ENCODE measurements at places on chromosomes 16 and 17. TPM values are rescaled to one million over a fixed set of nuclear protein-coding genes. Genes with fewer than 3 reads are reported as not detected.

- peak; percentile 55 for DNase-seq
- no peak overlapping the region for H3K4me3 ChIP-seq
- H3K36me3 ChIP-seq, result peaks cover 9% of the 10 kb centered on the region
- H3K27ac ChIP-seq, result no peak overlapping the region
These were observed 7.9 kb downstream of the ENGASE start for GRCh38 chr17:79082311-79083190.

DNA sequence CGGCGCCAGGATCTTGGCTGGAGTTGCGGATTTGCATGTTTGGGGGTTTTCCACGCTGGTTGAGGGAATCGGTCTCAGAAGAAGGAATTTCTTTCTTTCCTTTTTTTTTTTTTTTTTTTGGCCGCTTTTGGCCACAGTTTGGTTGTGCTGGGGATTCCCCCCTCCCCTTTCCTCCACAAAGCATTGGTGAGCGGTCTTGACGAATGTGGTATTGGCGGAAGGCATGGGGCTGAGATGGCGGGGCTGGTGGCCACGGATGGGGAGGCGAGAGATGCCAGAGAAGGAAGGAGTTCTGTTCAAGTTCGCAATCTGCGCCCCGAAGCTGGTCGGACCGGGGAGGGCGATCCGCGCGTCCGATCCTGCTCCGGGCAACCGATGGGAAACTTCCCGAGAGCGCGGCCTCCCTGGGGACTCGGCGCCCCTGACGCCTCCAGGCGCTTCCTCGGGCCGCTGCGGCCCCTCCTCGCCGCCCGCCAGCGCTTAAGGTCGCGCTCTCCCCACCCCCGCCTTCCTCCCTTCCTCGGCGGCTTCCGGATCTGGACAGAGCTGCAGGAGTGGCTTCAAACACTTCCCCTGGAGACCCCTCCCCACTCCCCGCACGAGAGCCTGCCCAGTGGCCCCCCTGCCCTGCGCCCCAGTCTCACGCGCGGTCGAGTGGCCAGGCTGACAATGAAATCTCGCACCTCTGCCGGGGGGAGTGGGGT lies 43.2 kb downstream of the RAI1 start:
- peak overlapping the region; percentile 76 for H3K4me3 ChIP-seq
- H3K27ac ChIP-seq, result no peak overlapping the region
- H3K36me3 ChIP-seq, result no peaks in the 10 kb centered on the region

GRCh38 chr16:59527206-59527997 lies 793.3 kb upstream of the GOT2 start:
- H3K27me3 ChIP-seq, result no peaks in the 10 kb centered on the region
- no peaks in the 10 kb centered on the region for H3K36me3 ChIP-seq
- no peaks in the 10 kb centered on the region for H3K4me1 ChIP-seq
- DNase-seq, result no peak

DNA sequence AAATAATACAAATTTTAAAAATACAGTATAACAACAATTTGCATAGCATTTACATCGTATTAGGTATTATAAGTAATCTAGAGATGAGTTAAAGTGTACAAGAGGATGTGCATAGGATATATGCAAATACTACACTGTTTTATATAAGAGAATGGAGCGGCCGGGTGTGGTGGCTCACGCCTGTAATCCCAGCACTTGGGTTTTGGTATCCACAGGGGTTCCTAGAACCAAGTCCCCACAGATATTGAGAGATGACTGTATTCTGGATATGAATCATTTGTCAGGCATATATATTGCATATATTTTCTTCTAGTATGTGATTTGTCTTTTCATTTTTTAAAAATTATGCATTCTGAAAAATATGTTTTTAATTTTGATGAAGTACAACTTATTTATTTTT lies 77.5 kb upstream of the MSI2 start:
- H3K4me1 ChIP-seq, result no peaks in the 10 kb centered on the region
- no peak overlapping the region for H3K4me3 ChIP-seq
- H3K27me3 ChIP-seq, result peaks cover 14% of the 10 kb centered on the region
- H3K36me3 ChIP-seq, result no peaks in the 10 kb centered on the region
- H3K27ac ChIP-seq, result no peak overlapping the region
- no peak for DNase-seq

GRCh38 chr17:40726919-40727318 lies 23.4 kb upstream of the KRT24 start:
- no peak overlapping the region for H3K4me3 ChIP-seq
- H3K4me1 ChIP-seq, result peaks cover 3% of the 10 kb centered on the region
- H3K27me3 ChIP-seq, result peaks cover 11% of the 10 kb centered on the region
- H3K36me3 ChIP-seq, result no peaks in the 10 kb centered on the region
- no peak overlapping the region for H3K27ac ChIP-seq

- peaks cover 64% of the 10 kb centered on the region for H3K4me1 ChIP-seq
- H3K4me3 ChIP-seq, result peak overlapping the region; percentile 7
- H3K27me3 ChIP-seq, result no peaks in the 10 kb centered on the region
These were observed 36.4 kb downstream of the CDK5R1 start for GRCh38 chr17:32523017-32523680.

- no peak for DNase-seq
- H3K36me3 ChIP-seq, result peaks cover 50% of the 10 kb centered on the region
- peak overlapping the region; percentile 75 for H3K27ac ChIP-seq
- H3K4me3 ChIP-seq, result peak overlapping the region; percentile 40
These were observed 3.4 kb downstream of the LYRM1 start for GRCh38 chr16:20903899-20904506.

DNA sequence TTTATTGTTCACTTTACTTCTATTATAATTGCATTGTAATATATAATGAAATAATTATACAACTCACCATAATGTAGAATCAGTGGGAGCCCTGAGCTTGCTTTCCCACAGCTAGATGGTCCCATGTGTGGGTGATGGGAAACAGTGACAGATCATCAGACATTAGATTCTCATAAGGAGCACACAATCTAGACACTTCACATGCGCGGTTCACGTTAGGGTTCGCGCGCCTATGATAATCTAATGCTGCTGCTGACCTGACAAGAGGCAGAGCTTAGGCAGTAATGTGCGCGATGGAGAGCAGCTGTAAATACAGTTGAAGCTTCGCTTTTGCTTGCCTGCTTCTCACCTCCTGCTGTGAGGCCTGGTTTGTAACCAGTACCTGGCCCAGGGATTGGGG lies 40.2 kb downstream of the BCAS3 start:
- H3K36me3 ChIP-seq, result no peaks in the 10 kb centered on the region
- peaks cover 6% of the 10 kb centered on the region for H3K4me1 ChIP-seq
- H3K27me3 ChIP-seq, result no peaks in the 10 kb centered on the region
- DNase-seq, result no peak
- H3K4me3 ChIP-seq, result no peak overlapping the region
- H3K27ac ChIP-seq, result no peak overlapping the region

DNA sequence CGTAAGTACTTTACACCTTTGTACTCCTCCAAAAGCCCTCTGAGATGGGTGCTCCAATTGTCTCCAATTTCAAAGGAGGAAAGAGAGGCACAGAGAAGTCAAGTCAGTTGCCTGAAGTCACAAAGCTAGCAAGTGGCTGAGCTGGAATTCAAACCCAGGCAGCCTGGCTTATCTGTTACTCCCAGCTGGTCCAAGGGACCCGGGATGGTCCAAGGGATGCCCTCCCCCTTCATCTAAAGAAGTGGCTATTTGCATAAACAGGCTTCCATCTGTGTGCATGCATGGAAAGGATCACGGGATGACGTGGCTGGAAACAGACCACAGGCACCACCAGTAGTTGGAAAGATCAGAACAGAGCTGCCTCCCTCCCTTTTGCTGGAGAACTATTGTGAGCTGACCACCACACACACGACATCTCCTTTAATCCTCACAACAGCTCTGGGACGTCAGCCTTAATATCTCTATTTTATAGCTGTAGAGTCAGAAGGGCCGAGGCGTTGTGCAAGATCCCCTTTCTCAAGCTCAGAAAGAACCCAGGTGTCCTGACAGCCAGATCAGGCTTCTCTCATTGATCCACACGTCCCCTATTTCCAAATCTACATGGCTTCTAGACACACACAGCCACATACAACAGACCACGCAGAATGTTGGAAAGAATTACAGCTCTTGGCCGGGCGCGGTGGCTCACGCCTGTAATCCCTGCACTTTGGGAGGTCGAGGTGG lies 10.9 kb upstream of the COL1A1 start:
- peaks cover 25% of the 10 kb centered on the region for H3K27me3 ChIP-seq
- DNase-seq, result no peak
- H3K27ac ChIP-seq, result no peak overlapping the region
- peaks cover 12% of the 10 kb centered on the region for H3K4me1 ChIP-seq
- no peaks in the 10 kb centered on the region for H3K36me3 ChIP-seq
- no peak overlapping the region for H3K4me3 ChIP-seq

- DNase-seq, result no peak
- H3K27ac ChIP-seq, result no peak overlapping the region
These were observed 28.2 kb downstream of the HELZ start for GRCh38 chr17:67216578-67217320.

GRCh38 chr17:4934173-4934979 lies 2.3 kb downstream of the GP1BA start:
- peaks cover 21% of the 10 kb centered on the region for H3K36me3 ChIP-seq
- H3K27me3 ChIP-seq, result peaks cover 10% of the 10 kb centered on the region
- H3K27ac ChIP-seq, result peak overlapping the region; percentile 26
- no peak for DNase-seq
- no peak overlapping the region for H3K4me3 ChIP-seq

DNA sequence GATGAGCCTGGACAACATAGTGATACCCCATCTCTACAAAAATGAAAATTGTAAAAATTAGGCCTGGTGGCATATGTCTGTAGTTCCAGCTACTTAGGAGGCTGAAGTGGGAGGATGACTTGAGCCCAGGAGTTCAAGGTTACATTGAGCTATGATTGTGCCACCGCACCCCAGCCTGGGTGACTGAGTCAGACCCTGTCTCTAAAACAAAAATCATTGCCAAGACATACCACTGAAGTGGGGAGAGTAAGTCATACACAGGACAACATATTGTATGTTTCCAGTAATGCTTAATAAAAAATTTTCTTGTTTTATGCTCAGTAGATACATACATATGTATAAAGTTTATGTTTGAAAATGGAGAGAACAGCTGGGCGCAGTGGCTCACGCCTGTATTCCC lies 39.2 kb downstream of the NDE1 start:
- H3K4me3 ChIP-seq, result no peak overlapping the region
- no peaks in the 10 kb centered on the region for H3K4me1 ChIP-seq
- DNase-seq, result no peak
- peaks cover 20% of the 10 kb centered on the region for H3K36me3 ChIP-seq
- no peaks in the 10 kb centered on the region for H3K27me3 ChIP-seq

Gene VPS9D1
- 1.6 TPM for total RNA-seq

Gene TMEM238L
- total RNA-seq, result not detected

Gene KRT40
- total RNA-seq, result not detected

Gene PHOSPHO1
- total RNA-seq, result not detected

Measured in activated naive CD8-positive, alpha-beta T cell treated with anti-CD3 and anti-CD28 coated beads for 36 hours (primary cell).